Muscle of arm (tissue), 14 donors: ENCODE measurements at places on chromosomes 6 and 20.

GRCh38 chr6:164291224-164291623 lies 876.7 kb downstream of the QKI start:
- no peak for DNase-seq

DNA sequence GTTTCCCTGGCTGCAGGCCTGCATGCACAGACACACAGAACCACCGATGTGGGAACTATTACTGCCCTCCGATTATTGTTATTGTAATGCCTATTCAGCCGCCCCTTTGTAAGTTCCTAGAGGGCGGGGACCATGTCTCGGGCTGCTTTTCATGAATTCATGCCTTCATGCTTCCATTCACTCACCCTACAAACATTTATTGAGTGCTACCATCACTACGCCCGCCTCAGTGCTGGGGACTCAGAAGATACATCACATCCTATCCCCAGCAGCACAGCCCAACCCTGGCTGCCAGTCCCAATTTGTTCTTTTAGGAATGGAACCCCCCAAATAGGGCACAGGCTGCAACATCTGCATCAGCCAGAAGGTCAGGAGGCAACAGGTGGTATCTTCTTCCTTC lies 75.9 kb downstream of the FOXA2 start:
- DNase-seq: no peak

DNA sequence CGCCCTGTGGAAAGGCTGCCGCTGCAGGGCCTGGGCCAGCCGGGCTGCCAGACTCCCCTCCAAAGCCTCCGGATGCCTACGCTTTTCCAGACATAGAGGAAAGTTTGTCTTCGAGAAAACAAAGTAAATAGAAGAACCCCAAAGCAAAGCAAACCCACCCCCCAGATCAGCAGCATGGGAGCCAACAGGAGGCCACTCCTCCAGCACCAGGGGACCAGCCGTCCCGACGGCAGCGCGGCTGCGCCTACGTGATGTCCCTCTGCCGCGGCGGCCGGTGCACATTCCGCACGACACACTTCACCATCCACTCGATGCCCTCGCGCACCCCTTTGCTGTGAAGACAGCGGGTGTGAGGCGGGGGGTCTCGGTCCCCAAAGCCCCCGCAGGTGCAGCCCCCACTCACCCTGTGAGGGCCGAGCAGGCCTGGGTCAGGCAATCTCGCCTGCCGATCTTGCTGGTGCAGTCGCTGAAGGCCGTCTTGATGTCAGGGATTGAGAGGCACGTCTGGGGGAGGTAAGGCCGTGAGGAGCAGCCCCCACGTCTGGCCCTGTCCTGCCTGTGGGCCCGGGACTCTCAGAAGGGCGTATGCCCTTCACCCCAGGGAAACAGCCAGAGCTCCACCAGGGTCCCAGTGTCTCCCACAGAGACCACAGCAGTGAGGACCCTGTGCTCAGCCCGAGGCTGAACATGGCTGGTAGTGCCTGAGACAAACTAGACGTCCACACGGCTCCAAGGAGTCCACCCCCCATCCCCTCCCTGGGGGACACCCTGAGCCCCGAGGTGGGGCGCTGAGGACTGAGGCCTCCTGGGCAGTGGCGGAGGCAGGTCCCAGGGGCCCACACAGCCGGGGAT lies 4.0 kb downstream of the TNFRSF6B start:
- no peak for DNase-seq

- no peak for DNase-seq
Observed at GRCh38 chr6:155604991-155605390, 149.4 kb upstream of the NOX3 start.

DNA sequence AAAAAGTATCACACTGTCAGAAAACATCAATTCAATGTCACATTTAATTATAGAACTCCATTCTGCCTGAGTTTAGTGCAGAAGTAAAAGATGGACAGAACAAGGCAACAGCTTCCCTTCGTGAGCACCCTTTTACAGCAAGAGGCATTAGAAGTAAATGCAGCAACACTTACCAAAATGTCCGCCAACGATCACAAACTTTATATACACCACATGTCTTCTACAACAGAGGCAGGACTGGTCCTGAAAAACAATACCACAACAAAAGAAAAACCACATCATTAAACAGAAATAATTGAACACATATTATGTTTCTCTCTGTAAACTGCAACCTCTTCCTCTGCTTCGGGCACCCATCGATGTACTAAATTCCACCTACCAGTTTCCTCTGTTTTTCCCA lies 92.9 kb downstream of the FYN start:
- no peak for DNase-seq

DNA sequence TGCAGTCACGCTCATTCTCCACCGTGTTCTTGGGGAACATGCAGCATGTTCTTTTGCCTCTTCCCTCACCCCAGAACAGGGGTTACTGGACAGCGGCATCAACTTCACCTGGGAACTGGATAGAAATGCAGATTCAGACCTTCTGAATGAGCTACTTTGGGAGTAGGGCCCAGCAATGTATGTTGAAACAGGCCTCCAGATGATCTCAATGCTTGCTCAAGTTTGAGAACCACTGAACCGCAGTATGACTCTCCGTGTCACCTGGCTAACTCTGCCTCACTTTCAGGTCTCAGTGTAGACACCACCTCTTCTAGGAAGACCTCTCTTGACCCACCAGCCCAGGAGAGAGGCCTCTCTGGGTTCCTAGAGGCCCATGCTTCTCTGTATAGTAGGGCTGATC lies 4.9 kb downstream of the TRIB3 start:
- DNase-seq: no peak

DNA sequence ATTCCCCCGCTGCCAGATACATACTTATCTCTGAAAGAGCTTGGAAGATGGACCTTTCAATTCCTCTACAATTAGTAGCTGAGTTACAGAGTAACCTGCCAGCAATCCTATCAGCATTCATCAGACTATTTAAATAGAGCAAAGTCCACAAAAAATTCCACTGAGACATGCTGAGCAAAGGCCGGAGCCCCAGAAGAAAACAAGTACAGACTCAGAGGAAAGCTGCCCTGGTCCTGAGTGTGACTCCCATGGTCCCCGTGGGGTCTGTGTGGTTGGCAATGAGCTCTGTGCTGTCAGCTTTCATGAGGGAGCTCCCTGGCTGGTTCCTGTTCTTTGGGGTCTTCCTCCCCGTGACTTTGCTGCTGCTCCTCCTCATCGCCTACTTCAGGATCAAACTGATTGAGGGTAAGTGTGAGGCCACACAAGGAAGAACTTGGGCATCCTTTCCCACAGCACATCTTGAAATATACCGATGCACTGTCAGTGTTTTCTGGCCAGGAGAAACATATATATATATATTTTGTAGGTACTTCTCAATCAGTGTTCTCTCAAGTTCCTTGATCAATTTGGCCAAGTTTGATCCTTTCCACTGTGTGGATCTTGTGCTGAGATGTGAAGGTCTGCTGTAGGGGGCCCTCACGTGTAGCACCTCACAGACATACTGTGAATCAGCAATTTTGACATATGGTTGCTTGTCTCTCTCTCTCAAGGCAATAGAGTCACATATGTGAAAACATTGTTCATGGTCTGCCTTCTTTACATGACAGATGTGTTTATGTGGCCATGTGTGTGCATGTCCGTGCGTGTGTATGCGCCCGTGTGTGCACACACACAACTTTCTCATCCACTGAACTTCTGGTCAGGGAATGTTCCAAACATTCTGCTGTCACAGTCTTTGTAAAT lies at the start of gene SMLR1:
SMLR1 (plus strand) TSS at position 160 of the 903 bp plus-strand sequence; CDS start at position 168, 8 bp downstream.
- DNase-seq: no peak

DNA sequence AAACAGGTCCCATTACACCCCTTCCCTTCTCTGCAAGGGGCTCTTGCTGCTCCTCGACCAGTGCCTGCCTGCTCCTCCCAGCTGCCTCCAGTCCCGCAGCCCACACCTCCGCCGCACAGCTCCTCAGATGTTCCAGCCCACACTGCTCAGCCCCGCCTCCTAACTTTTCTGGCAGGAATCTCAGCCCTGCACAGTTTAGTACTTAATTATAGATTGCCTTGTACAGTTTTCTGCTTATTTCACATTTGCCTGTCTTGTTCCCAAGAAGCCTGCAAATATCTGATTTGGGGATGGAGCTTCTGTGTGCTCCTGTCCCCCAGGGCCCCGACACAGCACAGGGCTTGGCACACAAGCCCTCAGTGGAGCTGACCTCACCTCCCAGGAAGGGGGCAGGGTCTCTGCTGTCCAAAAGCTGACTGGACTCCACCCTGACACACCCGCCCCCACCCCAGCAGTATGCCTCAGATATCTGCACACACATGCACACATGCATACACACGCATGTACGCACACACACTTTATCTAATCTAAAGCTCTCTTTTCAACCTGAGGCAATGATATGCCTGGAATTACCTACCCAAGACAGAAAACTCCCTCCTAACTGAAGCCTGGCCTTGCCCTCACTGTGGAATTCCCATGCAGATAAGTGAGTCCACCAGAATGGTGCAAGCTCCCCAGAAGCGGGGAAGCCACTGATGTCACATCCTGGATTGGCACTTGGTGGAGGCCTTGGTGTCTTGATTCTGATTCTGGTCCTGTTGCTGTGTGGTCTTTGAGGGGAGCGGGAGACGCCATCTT lies 1.2 kb upstream of the PNPLA1 start:
- no peak for DNase-seq

GRCh38 chr6:2630891-2631571 lies 119.7 kb downstream of the MYLK4 start:
- DNase-seq: no peak

DNA sequence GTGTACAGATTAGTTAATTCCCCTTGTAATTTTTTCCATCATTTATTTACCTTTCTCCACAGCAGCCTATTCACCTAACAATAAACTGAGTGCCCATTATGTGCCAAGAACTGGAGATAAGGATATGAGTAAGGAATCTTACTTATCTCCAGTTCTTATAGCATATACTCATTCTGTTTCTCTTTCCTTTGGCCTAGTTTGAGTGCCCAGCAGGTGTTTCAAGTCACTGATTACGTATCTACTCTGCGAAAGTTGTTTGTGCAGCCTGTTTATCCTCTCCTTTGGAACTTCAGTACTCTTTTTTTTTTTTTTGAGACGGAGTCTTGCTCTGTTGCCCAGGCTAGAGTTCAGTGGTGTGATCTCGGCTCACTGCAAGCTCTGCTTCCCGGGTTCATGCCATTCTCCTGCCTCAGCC lies 17.3 kb upstream of the POU5F1 start:
- no peak for DNase-seq

GRCh38 chr6:111462770-111463391 lies 20.1 kb downstream of the REV3L start:
- no peak for DNase-seq

DNA sequence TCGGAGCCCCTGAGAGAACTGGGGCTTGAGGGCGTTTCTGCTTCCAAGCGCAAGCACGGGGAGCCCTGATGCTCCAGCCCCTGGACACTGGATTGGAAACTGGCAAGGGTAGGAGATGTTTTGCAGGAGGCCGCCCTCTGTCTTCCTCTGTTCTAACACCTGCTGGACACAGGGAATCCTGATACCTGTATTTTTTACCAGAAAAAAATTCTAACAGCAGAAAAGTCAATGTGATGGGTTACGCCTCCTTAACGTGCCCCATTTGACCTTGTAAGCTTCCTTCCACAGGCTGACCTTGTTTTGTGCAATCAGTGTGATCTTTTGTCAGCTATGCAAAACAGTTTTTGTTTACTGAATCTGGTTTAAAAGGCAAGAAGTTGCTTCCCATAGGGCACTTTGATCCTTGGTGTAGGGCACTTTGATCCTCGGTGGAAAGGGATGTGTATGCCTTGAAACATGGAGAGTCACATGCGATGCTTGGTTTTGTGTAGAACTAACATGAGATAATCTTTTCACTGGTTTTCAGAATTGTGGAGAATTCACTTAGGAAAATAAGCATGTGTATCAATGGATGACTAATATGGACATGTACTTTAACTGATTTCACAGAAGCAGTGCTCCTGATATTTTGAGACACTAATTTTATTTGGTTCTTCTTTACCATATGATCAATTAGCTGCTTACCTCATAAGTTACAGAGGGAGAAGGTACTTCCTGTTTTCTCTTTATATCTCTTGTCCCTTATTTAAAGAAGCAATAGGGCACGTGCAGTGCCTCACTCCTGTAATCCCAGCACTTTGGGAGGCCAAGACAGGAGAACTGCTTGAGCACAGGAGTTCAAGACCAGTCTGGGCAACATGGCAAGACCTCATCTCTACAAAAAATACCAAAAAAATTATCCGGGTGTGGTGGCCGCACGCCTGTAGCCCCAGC lies 59.9 kb upstream of the MAP3K4 start:
- no peak for DNase-seq

GRCh38 chr6:52164319-52165094 lies 21.7 kb upstream of the IL17A start:
- no peak for DNase-seq

GRCh38 chr6:15477746-15478145 lies 185.1 kb downstream of the DTNBP1 start:
- no peak for DNase-seq

DNA sequence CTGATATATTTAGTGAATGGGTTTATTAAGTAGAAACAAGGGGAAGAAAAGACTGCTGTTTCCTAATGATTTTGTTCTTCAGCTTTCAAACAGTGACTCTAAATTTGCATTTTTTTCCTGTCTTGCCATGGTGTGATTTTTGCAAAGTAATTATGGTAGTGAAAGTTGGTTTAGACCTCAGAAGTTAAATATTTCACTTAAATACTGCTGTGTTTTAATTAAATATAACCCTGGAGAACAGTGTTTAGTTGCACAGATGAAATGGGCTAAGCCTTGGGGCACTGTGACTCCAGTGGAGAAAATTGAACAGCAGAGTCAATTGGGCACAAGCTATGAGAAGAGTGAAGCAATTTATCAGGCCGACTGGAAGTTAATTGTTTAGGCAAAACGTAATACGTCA lies 111.1 kb upstream of the MCHR2 start:
- DNase-seq: no peak

DNA sequence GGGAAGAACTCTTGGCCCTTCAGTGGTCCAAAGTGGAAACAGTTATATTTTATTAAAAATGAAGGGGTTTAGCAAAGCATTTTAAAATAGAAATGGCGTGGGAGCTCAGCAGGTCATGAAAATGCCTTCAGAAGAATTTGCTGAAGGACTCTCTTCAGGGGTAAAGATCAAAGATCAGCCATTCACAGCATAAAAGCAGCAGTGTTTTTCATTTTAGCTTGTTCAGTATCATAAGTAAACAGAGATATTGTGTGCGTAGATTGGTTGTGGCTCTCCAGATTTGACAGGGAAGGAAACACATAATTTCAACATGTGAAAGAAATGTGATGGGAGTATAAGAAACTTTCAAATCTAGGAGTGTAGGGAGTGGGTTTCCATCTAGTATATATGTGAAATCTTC lies 519.2 kb upstream of the MAP3K7 start:
- DNase-seq: no peak

DNA sequence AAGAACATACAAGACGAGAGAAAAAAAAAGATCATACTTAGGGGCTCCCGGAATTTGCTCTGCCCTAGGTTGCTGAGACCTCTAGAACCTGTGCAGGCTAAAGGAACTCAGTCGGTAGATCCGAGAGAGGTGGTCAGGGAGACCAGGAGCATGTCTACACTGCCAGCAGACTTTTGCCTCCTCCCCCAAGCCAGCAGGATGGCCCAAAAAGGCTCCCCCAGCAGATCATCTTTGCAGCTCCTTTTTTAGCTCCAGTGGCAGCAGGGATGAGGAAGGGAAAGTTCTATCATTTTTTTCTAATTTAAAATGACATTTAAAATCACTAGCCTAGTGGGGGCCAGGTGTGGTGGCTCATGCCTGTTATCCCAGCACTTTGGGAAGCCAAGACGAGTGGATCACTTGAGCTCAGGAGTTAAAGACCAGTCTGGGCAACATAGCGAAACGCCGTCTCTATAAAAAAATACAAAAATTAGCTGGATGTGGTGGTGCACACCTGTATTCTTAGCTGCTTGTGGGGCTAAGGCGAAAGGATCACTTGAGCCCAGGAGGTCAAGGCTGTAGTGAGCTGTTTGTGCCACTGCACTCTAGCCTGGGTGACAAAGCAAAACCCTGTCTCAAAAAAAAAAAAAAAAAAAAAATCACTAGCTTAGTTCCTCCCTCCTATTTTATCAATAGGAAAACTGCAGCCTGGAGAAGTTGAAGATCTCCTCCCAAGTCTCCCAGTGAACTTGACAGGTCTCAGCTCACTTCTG lies 69.3 kb upstream of the MYL9 start:
- no peak for DNase-seq
